Stimulated activated CD4-positive, alpha-beta T cell treated with anti-CD3 and anti-CD28 coated beads, Interleukin-12 subunit alpha, Interleukin-12 subunit beta, amount 100 ng/mL, for 4 hours (primary cell): ENCODE measurements at places on chromosomes 3 and 15.

DNA sequence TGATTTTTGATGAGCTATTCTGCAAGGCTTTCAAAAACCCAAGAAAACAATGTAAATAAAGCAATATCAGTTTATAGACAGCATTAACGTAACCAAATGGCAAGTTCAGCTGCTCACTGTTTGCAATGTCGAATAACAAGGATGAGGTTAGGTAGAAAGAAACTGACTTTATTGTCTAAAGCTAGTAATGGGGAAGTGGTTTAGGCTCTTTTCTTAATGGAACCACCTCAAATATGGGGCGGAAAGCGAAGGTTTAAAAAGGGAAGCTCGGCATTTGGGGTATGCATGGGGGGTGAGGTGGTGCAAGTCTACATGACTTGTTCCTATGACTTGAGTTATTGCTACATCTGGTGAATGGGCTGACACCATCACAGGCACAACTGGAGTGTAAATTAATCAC is 1060.2 kb downstream of the NSUN3 start:
- no peak for DNase-seq

DNA sequence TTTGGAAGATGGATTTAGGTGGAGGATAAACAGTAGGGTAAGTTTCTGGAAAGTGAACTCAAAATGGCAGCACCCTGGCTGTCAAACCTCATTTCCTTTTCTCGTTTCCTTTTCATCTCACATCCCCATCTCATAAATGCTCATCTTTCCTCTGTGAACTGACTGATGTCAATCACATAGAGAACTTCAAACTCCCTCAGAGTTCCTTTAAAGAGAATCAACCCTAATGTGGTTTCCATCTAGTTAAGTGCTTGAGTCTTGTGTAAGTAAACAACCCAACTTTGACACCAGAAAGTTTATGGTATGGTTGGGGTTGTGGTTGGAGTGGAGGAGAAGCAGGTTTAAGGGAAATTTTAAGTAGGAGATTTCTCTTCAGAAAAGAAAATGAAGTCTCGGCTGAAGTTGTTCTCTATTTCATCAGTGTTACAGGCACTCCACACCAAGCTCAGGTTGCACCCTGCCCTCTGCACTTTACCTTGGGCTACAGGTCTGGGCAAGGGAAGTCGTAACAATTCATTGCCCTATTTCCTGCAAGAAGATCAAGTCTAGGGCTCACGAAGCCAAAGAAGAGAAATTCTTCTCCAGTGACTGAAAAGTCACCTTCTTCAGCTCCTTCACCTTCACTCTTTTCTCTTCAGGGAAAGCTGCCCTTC is 34.4 kb upstream of the TNIK start:
- DNase-seq = no peak

- DNase-seq = no peak
Measured at GRCh38 chr3:182711853-182712252, 81.5 kb upstream of the ATP11B start.

GRCh38 chr3:54733106-54734006 is 194.5 kb downstream of the LRTM1 start:
- no peak for DNase-seq

DNA sequence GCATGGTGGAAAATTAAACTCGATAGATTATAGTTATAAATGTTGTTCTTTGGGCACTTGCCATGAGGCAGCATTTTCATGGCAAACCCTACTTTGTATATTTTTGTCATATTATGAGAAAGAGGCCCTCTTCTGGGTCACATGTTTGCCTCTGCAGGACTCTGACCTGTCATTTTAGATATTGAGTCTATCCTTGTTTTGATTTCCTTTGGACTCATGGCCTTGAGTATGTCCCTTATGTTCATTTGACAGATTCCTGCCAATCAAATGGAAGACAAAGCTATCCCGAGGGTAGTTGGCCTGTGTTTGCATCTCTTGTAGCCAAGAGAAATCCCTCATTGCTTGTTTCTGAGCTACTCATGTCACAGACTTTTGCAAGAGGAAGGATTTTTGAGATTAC is 226.3 kb downstream of the LPP start:
- no peak for DNase-seq

DNA sequence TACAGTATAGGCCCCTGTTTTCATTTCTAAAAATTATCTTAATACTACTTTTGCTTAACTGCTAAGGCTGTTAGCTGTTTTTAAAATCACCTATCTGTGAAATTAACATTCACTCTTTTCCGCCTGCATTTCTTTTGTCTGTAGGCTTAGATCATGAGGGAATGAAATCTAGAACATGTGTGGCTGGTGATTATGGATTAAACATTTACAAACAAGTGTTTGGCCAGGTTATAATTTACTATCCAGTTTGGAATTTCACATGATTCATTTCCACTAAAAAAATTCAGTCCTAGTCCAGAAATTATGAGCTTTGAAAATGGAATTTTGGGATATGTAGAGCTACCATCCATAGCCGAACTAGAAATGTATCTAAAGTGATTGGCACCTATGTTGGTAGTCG is 39.1 kb downstream of the GOLM2 start:
- DNase-seq = no peak

DNA sequence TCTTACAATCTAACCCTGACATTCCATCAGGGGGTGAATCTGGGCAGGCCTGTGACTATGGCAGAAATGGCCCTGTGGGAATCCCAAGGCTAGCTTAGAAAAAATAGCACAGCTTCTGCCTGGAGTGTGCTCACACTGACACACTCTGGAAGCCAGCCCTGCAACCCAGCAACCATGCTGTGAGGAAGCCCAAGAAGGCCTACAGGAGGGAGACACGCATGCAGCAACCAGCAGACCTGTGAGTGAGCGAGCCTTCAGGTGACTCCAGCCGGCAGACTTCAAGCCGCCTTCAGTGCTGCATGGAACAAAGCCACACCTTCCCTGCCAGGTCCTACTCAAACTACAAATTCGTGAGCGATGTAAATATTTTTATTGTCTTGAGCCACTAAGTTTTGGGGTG is 26.1 kb downstream of the RAB6B start:
- DNase-seq = no peak

DNA sequence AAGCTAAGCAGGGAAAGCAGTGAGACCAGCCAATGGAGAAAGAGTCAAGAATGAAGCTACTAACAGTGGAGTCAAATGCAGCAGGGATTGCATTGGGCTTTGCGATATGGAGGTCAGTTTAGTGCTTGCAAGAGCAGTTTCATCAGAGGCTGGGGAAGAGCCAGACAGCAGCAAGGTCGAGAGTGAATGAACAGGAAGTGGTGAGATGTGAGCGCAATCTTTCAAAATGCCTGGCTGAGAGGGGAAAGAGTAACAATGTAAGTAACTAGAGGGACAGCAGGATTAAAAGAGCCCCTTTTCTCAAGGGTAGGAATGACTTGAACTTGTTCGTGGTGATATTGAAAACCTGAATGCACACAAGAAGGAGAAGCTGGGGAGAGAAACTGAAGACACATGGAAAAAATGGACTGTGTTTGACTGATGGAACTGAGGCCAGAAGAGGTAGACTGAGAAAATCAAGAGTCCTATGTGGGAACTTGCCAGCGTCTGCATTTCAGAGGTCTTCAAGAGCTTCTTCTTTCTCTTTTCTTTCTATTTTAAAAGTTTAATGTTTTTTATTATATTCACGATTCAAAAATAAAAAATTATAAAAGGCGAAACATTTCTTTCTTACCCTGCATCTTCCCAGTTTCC is 30.6 kb upstream of the GPR160 start:
- no peak for DNase-seq

GRCh38 chr3:48399387-48400172 is 27.6 kb downstream of the FBXW12 start:
- DNase-seq = no peak

DNA sequence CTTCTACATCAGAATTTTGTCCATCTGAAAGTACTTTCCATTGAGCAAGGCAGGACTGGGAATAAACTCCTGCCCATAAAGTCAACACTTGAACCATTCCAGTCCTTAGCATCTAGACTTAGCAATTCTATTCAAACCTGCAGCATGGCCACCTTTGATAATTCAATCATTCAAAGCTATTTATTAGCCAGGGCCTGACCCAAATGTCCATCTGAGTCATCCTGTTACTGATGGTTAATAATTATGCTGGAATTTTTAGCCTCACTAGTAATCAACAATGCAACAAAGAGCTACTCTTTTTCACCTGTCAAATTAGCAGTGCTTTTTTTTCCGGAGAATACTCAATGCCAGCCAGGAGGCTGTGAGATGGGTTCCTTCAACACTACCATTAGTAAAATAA is 72.7 kb upstream of the SNRK start:
- DNase-seq = no peak

GRCh38 chr15:37099319-37100108 is 835 bp downstream of the MEIS2 start:
- DNase-seq = no peak

- no peak for DNase-seq
Measured at GRCh38 chr3:143811602-143812001, 36.7 kb downstream of the SLC9A9 start.

DNA sequence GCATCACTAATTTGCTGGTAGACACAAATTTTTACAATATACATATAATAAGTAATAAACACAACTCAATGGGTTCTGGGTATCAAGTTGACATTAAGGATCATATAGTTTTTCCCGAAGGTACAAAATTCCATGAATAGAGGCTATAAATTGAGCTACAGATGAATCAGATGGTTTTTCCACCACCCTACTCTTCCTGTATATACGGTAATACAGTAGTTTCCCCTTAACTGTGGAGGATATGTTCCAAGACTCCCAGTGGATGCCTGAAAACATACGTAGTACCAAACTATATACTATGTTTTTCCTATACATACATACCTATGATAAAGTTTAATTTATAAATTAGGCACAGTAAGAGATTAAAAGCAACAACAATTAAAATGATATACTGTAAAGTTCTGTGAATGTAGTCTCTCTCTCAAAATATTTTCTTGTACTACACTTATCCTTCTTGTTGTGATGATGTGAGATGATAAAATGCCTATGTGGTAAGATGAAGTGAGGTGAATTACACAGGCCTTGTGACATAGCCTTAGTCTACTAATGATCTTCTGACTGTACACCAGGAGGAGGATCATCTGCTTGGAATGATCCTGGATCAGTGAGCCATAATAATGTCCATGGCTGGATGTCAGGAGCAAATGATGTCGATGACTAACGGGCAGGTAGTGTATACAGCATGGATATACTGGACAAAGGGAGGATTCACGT is 116.7 kb downstream of the NR1I2 start:
- DNase-seq = no peak

DNA sequence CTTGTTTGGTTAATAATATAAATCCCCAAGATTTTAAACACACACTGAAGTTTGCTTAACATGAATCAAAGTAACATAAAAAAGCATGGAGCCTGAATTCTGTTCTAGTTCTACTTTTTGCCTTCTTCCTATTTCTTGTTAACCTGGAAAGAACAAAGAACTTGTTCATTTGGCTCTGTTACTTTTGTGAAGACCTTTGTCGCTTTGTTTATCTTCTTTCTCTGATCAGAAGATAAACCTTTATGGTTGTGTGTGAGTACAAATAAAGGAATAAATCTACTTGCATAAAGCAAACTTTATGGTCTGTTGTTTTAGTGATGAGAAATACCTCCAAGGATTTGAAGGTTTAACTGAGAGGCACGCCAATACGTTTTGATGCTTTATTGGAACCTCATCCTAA is 210.1 kb upstream of the SATB1 start:
- no peak for DNase-seq

- no peak for DNase-seq
Measured at GRCh38 chr3:81354119-81354518, 407.3 kb downstream of the GBE1 start.

DNA sequence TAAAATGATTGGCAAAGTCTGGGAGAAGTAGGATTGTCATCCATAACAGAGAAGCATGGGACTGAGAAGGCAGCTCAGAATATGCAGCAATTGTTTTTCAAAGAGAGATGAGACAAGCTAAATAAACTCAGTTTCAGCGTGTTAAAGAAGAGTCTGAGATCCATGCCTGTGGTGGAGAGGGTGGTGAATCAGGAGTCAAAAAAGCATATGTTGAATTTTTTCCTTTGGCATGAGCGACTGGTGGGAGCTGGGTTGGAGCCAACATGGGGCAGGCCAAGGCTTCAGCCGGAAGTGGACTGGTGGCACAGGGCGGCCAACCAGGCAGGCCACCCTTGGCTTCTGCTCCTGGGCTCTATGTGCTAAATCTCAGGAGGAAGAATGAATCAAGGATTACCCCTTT is 102.0 kb downstream of the SST start:
- DNase-seq = no peak

GRCh38 chr3:70889162-70890019 is 577.0 kb upstream of the MDFIC2 start:
- DNase-seq = no peak

- no peak for DNase-seq
Measured at GRCh38 chr3:43693594-43693993, 2.9 kb downstream of the ABHD5 start.

GRCh38 chr3:156251424-156251823 is 131.0 kb downstream of the KCNAB1 start:
- DNase-seq = no peak

DNA sequence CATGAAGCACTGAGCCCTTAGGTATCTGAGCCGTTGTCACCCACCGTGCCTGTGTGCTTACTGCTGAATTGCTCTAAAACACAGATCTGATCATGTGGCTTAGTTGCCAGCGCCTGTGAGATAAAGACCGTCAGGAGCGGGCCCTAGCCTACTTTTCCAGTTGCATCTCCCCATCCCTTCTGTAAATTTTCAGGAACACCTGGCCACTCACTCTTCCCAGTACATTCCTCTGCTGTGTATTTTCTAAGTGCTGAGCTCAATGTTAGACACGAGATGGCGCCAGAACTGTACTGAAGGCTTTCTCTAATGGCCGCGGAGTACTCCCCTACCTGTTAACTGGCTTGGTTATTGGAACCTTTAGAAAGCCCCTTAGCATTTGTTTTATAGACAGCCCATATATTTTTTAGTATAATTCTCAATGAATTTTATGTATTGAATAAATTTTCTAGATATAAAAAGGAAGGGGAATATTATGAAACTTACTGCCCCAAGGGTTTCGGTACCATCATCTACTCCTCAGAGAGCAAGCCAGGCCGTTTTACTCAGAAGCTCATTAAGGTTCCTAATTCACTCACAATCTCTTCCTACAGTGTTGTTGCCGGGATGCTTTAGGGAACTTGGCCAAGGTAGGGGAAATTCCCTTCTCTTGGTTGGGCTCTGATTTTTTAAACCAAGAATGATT is 16.7 kb upstream of the WNT7A start:
- DNase-seq = peak; percentile 29

DNA sequence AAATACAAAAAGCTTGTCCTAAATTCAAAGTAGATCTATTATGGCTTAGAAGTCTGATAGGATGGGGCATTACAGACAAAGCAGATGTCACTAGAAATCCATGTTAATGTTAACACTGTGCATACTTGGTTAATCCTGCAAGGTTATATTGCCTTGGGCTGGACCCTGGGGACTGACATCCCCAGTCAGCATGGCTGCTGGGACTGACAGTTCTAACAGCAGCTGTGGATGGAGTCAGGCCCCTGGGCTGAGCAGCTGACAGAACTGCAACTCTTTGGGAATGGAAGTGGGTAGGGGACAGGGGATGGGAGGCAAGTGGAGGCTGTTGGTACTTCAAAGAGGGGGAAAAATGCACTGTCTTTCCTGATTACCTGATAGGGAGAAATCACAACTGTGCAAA is 7.5 kb downstream of the P2RY1 start:
- DNase-seq = no peak

- DNase-seq = peak; percentile 57
Measured at GRCh38 chr3:10344147-10344943, 23.4 kb upstream of the SEC13 start.
